Hematopoietic multipotent progenitor cell (in vitro differentiated cells): ENCODE measurements at places on chromosomes 11 and 22.
A peak's percentile ranks its signal among the peaks of the same experiment; 100 is the strongest.

- no peak for DNase-seq
Measured at GRCh38 chr22:49149721-49150608, 677.7 kb downstream of the BRD1 start.

GRCh38 chr11:69054397-69055211 lies 5.9 kb downstream of the TPCN2 start:
- DNase-seq = no peak

DNA sequence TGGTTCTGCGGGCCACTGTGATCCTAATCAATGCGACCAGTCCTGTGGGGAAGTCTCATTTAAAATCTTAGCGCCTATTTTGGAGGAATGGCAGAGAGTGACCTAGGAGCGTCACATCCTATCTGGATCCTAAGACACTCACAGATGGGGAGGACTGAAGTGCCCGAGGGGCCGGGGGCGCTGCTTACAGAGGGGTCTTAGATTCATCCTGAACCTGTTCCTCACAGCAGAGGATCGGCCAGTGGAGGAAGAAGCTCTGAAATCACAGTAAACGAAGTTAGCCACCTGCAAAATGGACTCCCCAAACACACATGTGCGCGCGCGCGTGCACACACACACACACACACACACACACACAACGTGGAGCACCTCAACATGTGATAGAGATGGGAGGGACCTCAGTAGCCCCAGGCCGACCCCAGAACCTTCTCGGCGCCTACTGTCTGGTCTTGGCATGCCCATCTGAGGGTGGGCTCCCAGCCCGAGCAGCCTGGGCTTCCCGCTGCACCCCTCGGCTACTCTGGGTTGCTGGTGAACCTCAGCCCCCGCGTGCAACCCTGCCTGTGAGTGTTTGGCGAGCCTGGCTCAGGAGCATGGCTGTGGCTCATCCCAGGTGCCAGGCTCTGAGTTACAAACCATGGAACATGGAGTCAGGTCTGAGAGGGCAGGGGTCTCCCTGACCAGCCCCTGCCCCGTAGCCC lies 613.3 kb downstream of the TBC1D22A start:
- DNase-seq = no peak

GRCh38 chr11:22344081-22344480 lies 5.9 kb downstream of the SLC17A6 start:
- no peak for DNase-seq

DNA sequence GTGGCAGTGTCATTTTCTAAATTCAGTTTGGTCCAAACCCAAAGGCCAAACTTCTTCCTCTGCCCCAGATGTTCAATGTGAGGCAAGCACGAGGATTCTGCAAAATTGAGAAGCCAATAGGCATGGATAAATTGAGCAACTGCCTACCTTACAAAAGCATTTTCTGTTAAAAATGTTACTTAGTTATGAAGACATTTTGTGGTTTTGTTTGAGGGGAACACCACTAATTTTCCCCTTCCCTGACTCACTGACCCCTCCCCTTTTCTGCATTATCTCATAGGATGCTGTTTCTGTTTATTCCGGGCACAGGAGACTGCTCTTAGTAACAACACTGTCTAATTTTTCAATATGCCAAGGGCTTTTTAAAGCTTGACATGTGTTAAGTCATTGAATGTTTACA lies 462.8 kb downstream of the INSC start:
- DNase-seq = no peak

GRCh38 chr22:39149915-39150847 lies 2.3 kb downstream of the CBX7 start:
- DNase-seq = no peak

DNA sequence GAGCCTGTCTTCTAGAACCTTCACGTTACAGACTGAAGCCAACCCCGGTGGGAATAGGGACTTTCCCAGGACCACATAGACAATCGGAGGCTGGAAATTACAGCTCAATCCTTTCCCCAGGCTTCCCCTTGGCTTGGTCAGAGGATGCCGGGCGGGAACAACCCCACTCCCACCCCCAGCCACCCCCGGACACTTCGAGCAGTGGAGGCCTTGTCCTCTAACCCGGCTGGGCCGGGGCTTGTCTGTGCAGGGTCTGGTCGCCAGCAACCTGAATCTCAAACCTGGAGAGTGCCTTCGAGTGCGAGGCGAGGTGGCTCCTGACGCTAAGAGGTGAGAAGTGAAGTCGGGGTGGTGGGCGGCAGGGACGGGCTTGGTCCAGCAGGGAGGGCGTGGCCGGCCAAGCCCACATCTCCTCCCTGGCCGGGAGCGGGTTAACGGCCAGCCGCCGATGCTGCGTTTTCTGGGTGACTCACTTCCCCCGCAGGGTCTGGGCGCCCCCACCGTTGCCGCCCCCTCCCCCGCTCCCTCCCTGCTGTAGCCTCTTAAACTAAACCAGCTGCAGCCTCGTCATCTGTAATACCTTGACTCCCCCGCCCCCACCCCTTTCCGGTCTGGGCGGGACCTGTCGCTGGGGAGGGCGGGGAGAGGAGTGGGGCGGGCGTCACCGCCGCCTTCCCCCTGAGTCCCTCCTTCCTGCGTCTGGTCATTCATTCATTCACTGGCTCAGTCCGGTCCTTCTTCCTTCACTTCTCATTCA lies 1.5 kb downstream of the LGALS1 start:
- peak; percentile 98 for DNase-seq

DNA sequence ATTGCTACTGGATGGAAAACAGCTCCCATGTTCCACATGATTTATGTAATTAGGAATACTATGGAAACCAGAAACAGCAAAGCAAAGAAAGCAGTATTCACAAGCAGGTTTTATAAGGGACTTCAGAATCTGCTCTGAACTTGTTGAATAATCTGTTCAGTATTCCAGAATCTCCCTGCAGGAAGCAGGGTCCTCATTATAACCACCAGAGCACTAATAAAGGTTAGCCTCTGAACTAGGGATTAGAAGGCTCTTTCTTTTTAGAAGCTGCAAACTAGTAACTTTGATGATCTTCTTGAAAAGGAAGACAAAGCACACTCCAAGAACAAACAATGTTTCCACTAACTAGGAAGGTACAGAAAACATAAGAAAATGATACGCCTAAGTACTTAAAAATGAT lies 125.8 kb downstream of the DCDC1 start:
- no peak for DNase-seq

GRCh38 chr11:66933531-66933930 lies 24.7 kb downstream of the PC start:
- no peak for DNase-seq

- no peak for DNase-seq
Measured at GRCh38 chr22:44667829-44668189, 34.2 kb upstream of the PRR5 start.

DNA sequence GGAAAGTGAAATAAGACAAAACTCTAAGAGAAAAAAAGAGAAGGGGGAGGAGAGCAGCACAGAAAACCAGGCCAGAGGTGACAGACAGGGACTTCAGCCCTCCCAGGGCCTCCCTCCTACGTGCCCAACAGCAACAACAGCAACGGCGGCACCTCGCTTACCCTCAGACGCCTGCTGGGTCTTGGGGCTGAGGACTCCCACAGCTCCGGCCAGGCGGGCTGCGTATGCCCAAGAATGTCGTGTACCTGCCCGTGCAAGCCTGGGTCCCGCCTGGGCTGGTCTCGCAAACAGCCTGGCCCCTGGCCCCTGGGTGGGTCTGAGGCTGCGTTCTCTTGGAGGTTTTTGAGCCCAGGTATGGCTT lies 30.5 kb downstream of the ARAP1 start:
- DNase-seq = peak; percentile 32

DNA sequence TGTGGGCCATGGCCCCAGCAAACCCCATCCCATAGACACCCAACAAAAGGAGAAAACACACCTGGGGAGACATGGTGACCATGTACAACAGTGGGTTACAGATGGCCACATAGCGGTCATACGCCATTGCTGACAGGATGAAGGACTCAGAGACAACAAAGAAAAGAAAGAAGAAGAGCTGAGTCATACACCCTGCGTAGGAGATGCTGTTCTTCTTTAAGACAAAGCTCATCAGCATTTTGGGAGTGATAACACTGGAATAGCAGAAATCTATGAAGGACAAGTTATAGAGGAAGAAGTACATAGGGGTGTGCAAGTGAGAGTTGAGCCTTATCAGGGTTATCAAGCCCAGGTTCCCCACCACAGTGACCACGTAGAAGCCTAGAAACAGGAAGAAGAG lies 4.9 kb downstream of the OR8B8 start:
- DNase-seq = no peak

GRCh38 chr11:34654483-34655334 lies 33.8 kb downstream of the EHF start:
- no peak for DNase-seq

GRCh38 chr11:12677131-12677530 lies 2.9 kb downstream of the TEAD1 start:
- no peak for DNase-seq

DNA sequence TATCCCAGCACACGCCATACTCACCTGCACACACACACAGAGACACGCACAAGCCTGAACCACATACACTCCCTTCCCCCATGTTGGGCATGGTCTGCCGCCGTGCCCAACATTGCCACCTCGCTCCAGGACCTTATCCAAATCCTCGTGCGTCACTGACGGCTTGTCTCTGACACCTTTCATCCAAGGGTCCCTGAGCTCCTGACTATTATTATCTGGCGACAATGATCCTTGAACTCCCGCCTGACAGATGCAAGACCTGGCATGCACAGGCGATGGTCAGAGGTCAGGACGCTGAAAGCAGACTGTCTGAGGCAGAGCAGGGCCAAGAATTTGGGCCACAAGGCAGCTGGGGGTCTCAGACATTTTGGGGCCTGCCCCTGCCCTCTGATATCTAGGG lies 4.2 kb downstream of the MB start:
- DNase-seq = no peak

DNA sequence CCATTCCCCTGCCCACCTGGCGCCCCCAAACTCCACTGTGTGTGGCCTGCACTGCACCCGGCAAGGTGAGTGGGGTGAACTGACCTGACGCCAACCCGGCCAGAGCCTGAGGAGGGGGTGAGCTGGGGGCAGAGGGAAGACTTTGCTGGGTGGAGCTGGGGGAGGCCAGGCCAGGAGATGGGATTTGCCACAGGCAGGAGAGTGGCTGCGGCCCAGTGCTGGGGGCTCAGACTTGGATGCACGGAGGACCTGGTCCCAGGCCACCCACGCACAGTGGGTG lies 17.8 kb upstream of the FLRT1 start:
- no peak for DNase-seq

DNA sequence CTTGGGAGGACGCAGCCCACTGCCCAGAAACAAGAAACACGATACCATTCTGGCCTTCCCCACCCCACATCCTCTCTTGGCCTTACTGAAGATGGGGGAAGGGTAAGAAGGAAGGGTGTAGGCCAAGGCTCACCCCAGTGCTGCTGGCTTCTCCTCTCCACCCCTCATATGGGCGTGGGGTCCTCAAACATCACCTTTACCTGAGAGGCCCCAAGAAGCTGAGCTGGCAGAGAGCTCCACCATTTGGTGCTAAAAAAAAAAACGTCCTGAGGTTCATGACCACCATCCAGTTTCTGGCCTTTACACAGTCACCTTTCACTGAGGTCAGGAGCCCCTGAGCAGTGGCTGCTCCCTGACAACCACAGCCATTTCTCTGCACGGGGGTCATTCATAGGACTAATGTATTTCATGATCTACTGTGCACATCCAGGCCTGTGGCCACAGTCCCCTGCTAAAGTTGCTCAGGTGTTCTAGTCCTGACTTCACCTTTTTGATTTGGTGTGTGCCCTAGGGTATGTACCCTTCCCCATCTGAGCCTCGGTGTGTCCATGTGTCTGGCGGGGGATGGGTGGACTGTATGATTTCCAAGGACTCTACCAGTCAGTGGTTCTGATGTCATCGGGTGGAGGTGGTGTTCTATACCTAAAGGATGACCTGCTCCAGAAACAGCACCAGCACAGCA lies 15.1 kb downstream of the RHOG start:
- DNase-seq = no peak

DNA sequence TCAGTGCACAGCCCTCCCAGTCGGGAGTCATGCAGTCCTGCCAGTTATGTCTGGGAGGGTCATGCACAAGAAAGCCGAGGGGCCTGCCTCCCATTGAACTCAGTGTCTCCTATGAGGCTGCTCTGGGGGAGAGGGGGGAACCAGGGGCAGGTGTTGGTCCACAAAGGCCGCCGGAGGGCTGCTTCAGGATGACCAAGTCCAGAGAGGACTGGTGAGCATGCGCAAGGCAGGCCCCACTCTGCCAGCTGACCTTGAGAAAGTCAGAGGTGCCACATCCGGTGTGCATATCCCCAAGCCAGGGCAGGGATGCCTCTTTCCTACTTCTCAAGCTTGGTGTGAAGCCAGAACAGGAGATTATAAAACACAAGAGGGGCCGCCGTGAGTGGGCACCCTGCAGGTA lies 4.4 kb downstream of the SCN4B start:
- DNase-seq = no peak
